Hepatocyte (in vitro differentiated cells): ENCODE measurements at places on chromosomes 2 and 18.

GRCh38 chr2:169590804-169591203 is 6.7 kb downstream of the PPIG start:
- DNase-seq = no peak

DNA sequence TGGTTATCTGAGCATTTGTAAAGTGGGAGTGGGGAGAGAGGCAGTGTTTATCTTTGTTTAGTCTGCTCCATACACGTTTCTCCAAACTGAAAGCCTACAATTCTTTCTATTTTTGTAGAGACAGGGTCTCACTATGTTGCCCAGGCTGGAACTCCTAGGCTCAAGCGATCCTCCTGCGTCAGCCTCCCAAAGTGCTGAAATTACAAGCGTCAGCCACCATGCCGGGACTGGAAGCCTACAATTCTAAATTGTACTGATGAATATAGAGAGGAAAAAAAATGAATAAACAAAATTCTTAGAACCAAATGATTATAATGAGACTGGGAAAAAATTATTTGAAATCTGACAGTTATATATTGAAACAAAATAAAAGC is 1.4 kb upstream of the ZFAND2B start:
- no peak for DNase-seq

DNA sequence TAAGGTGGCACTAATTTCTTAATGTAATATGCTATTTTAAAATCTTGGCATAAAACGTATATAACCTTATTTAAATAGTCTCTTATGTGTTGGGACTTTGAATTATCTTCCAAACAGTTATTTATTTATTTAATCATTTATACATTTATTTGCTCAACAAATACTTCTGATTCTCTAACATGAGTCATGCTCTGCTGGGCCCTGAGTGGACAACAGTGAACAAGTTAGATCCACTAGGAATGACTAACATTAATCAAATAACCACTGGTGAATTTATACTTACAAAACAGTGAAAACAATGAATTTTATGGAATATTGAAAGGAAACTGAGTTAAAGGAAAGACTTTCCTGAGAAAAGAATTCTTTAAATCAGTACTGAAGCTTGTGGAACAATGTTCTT is 1257.2 kb upstream of the CHAC2 start:
- no peak for DNase-seq

GRCh38 chr2:190922376-190922775 is 41.8 kb downstream of the GLS start:
- no peak for DNase-seq

GRCh38 chr2:215120401-215120800 is 18.0 kb downstream of the ABCA12 start:
- DNase-seq = no peak

DNA sequence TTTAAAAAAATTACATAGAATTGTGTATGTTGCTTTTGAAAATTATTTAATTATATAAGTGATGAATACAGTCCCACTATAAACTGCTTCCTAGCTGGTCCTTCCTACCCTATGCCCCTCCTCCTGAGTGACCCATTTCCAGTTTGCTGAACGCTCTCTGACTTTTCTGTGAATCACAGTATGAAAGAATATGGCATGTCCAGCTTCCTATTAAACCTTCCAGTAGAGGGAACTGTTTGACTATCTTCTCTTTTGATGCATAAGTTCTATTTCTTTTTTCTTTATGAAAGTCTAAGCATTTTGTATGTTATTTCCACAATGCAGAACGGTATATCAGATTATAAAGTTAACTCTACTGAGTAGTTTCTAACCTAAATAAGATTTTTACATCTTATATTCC is 41.3 kb downstream of the PSMG2 start:
- DNase-seq = peak; percentile 53

- DNase-seq = no peak
These were observed 64.7 kb downstream of the BCL2 start for GRCh38 chr18:63254716-63255399.

- peak; percentile 24 for DNase-seq
These were observed 111.0 kb downstream of the B3GNT2 start for GRCh38 chr2:62306751-62307468.

DNA sequence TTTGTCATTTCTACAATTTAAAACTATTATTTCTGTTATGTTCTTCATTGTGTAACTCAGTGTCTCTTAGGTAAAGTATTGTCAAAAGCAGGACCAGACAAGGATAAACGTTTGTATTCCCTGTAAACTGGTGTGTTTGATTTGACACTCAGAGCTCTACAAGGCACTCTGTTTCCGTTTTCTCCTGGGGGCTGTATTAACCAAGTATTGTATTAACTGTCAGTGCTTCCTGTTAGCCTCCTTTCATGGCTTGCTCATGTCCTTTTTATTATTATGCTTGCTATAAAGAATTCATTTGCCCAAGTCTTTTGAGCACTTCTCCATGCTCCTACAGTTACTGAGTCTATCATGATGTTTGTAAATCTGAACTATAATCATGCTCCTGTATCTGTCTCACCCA is 323.7 kb downstream of the LPIN1 start:
- DNase-seq = no peak

DNA sequence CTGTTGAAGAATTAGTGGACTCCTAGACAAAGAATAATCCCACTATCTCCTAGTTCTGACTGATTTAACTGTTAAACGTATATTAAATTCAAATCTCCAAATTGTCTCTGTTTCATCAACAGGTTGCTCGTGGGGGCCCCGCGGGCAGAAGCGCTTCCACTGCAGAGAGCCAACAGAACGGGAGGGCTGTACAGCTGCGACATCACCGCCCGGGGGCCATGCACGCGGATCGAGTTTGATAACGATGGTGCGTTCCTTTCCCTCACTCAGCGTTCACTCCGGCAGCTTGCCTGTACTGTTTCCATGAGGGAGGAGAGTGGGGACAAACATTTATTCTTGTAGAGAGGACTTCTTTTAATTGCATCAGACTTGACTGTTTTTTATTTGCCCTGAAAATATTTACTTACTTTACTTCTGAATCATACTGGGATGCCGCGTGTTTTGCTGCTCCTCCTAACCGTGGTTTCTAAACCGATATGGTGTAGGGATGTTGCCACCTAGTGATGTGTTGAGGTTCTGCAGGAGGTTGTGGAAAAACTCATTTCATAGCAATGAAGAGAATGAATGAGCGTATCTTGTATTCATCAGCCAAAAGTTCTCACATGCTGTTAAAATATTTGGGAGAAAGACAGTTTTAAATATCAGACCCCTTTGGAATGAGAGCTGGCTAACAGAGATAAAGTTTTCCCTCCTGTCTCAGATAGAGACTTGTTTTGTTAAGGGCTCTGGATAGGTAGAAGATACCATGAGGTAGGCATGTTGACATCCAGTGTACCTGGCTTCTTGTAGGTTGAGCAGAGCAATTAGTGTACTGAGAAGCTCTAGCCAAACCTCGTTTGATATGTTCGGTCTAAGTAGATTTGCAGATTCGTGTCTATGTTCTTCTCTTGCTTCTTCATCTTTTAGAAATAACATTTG is 38.3 kb downstream of the ITGA6 start:
- DNase-seq = peak; percentile 89

GRCh38 chr2:130852521-130853115 is 15.9 kb downstream of the ARHGEF4 start:
- no peak for DNase-seq

GRCh38 chr2:19993731-19994130 is 3.8 kb upstream of the WDR35 start:
- DNase-seq = no peak

DNA sequence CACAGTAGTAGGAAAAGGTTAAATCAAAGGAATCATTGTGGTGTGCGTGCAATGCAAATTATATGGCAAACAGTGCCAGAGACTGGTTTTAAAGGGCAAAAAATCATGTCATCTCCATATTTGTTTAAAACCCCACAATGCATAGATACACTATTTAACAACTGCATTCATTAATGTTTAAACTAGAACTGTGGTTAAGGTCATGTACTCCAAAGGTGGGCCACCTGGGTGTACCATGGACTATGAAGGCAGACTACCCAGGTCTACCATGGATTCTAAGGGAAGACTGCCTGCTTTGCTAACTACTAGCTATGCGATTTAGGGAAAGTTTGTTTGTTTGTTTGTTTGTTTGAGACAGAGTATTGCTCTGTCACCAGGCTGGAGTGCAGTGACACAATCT is 356.3 kb downstream of the ZEB2 start:
- DNase-seq = peak; percentile 5

DNA sequence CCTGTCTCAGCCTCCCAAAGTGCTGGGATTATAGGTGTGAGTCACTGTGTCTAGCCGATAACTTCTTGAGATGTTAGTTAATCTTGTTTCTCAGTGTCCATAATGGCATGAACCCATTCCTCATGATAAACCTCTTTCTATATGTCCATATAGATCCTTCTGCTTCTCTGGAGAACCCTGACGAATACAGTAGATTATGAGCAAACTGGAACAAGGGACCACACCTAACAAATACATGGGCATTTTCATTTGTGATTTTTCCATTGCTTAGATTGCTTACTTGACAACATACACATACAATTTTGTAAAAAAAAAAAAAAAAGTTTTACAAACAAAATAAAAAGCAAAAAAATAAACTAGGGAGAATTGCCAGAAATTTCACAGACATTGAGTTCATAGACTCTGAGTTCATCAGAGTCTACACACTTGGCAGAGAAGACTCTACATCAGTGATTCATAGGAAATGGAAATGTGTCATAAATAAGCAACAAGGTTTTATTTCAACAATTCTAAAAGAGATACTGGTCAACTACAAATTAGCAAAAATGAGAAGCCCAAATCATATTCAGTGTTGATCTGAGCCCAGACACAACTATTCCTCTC is 96.7 kb downstream of the GALR1 start:
- no peak for DNase-seq

- no peak for DNase-seq
These were observed 143.9 kb upstream of the CREB1 start for GRCh38 chr2:207385903-207386302.

DNA sequence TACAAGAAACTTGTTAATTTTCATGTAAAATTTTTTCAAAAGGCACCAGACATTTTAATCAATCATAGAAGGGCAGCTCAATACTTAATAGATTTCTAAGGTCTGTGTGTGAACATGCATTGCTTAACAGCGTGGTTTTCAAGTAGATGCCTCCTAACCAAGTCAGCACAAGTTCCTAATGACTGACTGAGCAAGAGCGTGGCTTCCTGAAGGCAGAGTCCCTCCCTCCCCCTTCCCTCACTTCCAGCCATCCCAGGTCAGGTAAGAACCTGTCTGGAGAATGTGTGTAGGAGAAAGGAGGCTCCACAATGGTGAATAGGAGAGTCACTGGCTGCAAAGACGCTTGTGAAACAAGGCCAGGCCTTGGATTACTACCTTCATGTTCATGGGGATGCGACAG is 33.5 kb upstream of the DAPL1 start:
- DNase-seq = no peak

DNA sequence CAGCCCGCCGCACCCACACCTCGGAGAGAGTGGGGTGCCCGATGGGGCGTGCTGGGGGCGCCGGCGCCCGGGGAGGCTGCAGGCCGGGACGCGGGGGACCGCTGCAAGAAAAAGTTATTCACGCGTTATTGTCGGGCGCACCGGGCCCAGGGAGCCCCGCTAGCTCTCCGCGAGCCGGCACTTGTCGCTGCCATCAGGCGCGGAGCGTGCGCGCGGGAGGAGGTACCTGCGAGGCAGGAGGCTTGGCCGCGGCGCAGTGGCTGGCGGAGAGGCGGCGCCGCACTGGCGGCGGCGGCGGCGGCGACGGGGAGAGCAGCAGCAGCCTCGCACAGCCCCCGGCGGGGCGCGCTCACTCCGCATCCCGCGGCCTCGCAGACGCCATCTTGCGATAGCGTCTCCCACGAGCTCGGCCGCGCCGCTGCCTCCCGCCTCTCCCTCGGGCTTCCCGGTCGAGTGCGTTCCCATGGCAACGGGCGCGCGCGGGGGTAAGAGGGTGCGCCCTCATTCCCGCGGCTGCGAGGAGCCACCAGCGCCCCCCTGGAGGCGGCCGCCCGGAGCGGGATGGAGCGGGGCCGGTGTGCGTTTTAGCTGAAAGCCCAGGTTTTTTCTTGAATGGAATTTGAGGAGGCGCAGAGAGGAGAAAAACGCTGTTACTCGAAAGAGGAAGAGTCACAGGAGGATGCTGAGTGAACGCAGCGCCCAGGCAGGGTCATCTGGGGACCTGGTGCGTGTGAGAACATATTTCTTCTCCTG is at the start of gene CHN1:
Gene CHN1, minus strand, starts transcription at position 402 of the 753 bp plus-strand sequence. CDS start 469 bp downstream, outside the sequence.
- DNase-seq = peak; percentile 88

DNA sequence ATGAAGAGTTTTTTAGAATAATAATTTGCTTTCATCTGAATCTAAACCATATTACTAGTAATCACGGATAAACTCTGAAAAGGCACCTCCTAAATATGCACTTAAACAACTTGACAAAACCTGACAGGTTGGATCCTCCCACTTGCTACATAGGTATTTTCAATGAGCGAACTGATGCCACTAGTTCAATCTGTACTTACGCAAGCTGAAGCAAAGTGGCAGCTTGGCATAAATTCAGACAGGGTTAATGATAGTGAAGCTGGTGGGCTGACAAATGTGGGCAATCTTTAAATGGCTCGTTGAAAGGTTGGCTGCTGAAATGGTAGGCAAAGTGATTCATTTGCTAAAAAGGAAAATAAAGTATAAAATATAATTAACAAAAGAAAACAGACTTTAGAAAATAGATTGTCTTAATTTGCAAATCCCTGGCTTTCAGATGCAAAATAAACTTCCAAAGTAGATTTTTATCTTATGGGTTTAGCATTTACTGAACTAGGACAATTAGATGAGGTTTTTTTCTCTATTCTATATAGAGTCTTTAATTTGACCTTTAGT is 1713.5 kb upstream of the SLC39A10 start:
- DNase-seq = no peak

GRCh38 chr18:76412010-76412817 is 82.8 kb downstream of the ZNF516 start:
- DNase-seq = no peak

DNA sequence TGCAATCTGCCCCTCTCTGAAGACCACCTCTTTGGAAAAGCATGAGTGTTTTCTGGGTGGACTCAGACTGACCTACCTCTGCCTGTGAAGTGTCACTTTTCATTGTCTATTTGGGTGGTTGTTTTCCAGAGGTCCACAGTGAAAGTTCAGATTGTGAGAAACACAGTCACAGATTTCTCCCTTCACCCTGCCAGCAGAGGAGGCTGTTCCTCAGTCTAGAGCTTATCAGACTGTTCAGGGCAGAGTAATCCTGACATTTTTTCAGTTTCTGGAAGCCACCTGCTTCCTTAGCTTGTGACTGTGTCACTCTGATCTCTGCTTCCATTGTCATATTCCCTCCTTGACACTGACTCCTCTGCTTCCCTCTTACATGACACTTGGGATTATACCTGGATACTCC is 55.4 kb upstream of the RMP24 start:
- DNase-seq = no peak
